ENCODE measurements at places on chromosomes 1 and 21.

DNA sequence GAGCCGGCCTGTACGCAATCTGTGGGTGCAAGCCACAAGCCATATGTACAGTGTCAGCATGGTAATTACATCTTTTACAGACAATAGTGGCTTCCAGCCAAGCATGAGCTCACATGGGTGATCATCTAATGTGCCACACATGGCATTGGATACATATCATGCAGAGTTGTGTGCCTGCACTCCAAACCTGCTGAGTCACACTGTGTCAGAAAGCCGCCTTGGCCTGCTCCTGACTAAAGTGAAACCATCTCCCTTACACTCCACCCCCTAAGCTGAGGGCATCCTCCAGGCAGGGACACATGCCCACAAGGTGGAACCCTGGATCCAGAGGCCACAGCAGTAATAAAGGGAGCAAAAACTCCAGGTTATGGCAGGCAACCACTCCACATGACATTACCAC is 72.5 kb downstream of the KCNT2 start:
- no peak for DNase-seq

GRCh38 chr21:44865561-44866280 is 7.8 kb downstream of the PTTG1IP start:
- DNase-seq = no peak

- no peak for DNase-seq
Measured at GRCh38 chr1:163922743-163923201, 601.0 kb downstream of the NUF2 start.

- no peak for DNase-seq
Measured at GRCh38 chr1:90534663-90535295, 182.3 kb downstream of the BARHL2 start.

DNA sequence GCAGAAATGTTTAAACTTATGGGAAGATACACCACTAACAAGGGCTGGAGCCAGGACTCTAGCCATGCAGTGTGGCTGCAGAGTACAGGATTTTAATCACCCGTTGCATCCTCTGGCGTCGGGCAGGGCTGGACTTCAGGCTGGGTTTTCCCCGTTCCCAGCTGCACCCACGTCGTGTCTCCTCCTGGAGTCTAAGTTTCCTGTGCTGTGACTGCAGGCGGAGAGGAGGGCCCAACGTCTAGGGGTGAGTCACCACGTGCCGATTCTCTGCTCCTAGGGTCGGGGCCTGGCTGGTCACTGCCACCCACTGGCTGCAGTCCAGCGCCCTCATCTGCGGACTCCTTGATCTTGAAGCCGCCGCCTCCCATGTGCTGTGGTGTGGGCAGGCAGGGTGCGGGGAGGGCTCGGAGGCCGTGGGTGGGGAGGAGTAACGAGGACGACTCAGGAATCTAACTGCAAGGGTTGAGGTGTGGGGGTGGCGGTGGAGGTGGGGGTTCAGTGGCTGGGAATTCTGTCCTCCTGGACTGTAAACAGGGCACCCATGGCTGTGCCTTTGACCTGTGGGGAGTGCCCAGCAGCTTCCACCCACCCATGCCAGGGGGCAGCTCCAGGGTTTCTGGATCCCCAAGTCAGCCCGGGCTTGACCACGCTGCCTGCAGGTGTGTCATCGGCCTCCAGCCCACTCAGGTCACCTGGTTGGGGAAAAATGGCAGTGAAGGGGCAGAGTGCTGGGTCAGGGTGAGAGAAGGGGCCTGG is 77.8 kb downstream of the ALPL start:
- peak; percentile 8 for DNase-seq

DNA sequence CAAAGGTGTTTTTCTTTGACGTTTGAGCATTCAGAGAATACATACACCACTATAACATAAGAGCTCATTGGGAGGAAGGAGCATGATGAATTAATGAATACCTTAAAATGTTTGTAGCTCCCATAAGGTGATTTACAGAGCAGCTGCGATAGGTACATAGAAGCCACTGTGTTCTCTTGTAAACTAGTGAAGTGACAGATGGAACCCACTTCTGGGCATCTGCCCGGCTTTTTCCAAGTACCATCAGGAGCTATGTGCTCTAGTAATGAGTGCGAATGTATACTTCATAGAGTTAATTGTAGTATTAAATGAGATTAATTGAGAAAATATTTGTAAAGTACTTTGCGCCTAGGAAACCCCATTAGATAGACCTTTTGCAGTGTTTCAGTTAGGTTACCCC is 48.4 kb downstream of the HENMT1 start:
- no peak for DNase-seq

GRCh38 chr1:196997423-196997822 is 20.1 kb downstream of the CFHR5 start:
- no peak for DNase-seq

DNA sequence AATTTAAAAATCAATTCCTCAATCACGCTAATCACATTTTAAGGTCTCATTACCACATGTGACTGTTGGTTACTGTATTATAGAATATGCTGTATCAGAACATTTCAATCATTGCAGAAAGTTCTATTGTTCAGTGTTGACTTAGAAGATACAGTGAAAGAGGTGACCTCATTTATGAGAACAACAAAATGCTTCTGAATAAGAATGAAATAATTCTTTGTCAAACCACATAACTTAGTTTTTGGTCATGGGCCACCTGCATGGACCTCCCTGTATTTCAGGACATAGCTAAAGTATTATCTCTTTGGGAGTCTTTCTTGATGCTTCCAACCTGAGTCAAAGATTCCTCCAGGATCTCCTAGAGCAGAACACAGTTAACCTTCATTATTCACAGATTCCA is 22.3 kb downstream of the MFSD2A start:
- DNase-seq = no peak

GRCh38 chr1:116947092-116947860 is 37.6 kb downstream of the PTGFRN start:
- no peak for DNase-seq

GRCh38 chr1:226741009-226741408 is 1.9 kb upstream of the ITPKB start:
- DNase-seq = no peak

DNA sequence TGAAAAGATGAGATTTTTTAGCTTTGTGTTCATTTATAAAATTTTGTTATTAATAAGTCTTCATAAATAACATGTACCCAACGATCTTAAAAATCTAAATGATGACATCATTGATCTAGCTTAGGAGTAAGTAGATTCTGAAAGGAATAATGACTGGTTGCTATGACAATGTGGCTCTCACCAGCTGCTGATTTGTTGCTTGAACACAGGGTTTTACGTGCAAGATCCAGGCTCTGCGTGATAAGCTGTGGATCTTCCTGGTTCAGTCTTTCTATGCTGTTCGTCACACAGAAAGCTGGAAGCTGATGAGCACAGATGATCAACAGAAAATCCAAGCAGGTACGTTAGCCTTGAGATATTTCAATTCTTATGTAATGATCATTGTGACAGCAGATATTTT is 49.1 kb upstream of the C1orf146 start:
- peak; percentile 6 for DNase-seq

DNA sequence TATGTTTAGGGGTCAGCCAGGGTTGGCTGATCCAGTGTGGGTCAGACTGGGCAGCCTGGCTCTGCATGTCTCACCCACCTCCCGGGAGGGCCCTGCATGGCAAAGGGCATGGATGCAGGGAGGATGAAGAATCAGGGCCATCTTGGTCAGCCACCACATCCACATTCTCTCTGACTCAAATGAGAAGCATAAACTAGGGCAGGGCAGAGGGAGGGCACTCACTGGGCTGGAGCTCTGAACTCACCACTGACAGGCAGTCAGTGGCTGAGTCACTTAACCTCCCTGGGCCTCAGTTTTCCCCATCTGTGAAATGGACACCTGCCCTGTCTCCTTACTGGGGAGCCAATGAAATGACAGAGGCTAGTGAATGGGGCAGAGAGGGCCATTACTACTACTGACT is 4.3 kb upstream of the CELA2A start:
- no peak for DNase-seq

DNA sequence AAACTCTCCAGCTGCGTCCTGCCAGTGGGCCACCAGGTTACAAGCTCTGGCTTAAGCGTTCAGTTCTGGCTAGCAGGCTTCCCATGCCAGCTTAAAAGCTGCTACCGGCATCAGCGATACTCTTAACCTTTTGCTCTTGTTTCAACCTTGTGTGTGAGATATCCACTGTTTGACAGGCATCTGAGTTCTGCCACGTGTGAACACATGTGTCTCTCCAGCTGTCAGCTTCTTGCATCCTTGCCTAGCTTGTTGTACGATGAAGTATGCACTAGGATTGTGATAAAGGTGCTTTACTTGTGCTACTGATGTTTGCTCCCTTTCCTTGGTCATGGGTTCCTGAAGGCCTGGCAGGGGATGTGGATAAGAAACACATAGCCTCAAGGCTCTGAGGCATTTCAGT is 201.6 kb downstream of the PRDM2 start:
- DNase-seq = no peak

DNA sequence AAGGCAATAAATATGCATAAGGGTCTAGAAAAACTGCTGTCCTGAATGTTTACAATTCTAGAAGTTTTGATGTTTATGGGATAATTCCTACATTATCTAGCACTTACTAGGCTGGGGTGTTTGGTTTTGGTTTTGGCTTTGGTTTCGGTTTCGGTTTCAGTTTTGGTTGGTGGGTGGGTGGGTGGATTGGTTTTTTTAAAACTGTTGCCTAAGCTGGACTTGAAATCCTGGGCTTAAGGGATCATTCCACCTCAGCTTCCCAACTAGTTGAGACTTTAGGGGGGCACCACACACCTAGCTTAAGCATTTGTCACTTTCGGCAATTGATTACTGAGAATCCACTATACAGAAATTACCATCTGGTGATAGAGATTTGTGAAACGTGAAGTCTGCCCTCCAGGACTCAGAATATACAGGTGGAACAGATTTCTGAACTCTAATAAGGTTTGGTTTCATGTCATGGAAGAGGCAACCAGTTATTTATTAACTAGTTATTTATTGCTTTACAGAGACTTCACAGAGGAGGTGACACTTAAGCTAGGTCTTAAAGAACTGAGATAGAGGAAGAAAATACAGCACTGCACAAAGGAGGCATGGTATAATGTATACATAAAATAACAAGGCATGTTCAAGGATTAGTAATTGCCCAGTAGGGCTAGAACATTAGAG is 69.6 kb downstream of the PIK3R3 start:
- DNase-seq = no peak

GRCh38 chr1:237583756-237584155 is 307.0 kb downstream of the ZP4 start:
- DNase-seq = no peak

- no peak for DNase-seq
Measured at GRCh38 chr1:147771226-147772125, 11.1 kb upstream of the GJA5 start.

DNA sequence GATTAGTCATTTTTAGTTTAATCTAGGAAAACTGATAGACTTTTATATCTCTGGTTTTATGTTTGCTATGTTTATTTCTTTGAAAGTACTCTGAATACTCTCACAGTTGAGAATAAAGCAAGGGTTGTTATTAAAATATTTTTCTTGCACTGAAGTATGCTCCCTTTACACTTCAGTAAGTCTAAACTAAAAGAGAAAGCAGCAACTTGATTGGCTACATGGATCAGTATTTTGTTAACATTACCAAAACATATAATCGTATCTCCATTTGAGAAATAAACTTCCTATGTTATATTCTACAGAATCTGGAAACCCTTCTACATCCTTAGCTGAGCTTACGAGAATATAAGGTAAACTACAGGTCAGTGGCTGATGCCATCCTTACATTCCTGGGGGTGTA is 149.5 kb upstream of the HP1BP3 start:
- DNase-seq = no peak

DNA sequence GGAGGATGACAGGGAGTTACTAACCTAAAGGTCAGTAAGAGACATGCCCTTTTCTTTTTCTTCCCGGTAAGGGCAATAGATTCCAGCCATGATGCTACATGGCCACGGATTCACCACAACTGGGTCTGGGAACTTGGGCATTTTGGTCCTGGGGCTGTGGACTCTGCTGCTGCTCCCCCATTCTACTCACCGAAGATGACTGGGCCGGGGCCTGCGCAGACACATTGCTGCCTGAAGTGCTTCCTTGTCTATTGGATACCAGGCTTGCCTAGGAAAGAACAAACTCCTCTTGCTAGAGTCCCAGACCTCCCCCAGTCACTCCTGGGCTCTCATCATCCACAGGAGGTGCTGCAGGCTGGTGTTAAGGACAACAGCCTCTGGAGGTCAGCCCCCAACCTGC is 49.9 kb upstream of the A3GALT2 start:
- DNase-seq = no peak

DNA sequence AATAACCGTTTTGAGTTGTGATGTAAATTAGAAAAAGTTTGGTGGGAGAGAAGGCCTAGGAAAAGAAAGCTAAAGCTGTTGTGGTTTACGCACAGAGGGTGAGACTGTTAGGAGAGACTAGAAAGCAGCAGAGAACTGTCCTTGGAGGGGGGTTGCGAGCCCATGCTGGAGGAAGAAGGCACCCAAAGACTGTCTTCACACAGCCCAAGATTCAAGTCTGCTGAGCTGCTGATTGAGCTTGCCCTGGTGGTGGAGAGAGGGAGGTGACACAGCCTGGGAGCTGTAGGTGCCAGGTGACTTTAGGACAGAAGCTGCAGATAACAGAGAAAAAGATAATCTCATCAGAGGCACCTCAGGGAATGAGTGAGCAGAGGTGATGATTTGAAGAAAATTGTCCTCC is 18.3 kb upstream of the TLR5 start:
- no peak for DNase-seq

DNA sequence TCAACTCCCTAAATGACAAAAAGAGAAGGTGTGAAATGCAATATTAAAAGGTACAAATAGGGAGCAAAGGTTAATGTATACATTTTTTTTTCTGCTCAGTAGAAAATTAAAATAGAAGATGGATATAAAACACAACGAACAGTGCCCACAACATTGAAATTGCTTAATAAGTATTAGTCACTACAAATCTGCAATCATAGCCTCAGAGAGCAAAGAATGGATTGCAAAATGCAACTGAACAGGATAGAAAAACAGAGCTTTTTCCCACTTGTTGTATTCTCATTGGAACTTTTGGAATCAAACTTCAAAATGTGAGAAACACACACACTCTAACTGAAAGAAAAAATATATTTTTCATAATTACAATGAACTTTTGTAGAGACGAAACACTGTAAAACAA is 552.2 kb upstream of the NCAM2 start:
- no peak for DNase-seq

GRCh38 chr1:231931846-231932454 is 305.4 kb downstream of the DISC1 start:
- no peak for DNase-seq

- DNase-seq = no peak
Measured at GRCh38 chr1:43319766-43320165, 17.9 kb upstream of the MPL start.

Data from nucleus accumbens (tissue), 56 donors.